Activated naive CD4-positive, alpha-beta T cell treated with anti-CD3 and anti-CD28 coated beads for 36 hours (primary cell): ENCODE measurements at places on chromosomes 7 and 10. TPM values are rescaled to one million over a fixed set of nuclear protein-coding genes. Genes with fewer than 3 reads are reported as not detected.
A peak's percentile ranks its signal among the peaks of the same experiment; 100 is the strongest.

The ERVW-1 gene
- total RNA-seq: not detected

The AOAH gene
- total RNA-seq: 0.67 TPM

The AFAP1L2 gene
- total RNA-seq: 0.98 TPM

The AKR1C4 gene
- not detected for total RNA-seq

GRCh38 chr10:3148994-3149393 lies 23.6 kb downstream of the PITRM1 start:
- DNase-seq: no peak

DNA sequence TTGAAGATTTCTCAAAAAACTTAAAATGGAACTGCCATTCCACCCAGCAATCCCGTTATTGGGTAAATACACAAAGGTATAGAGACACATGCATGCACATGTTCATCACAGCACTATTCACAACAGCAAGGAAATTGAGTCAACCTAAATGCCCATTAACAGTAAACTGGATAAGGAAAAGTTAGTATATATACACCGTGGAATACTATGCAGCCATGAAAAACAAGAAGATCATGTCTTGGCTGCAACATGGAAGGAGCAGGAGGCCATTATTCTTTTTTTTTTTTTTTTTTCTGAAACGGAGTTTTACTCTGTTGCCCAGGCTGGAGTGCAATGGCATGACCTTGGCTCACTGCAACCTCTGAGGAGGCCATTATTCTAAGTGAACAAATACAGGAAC lies 749.0 kb downstream of the MAGI2 start:
- DNase-seq: no peak

GRCh38 chr7:97982647-97983046 lies 7.3 kb downstream of the OCM2 start:
- DNase-seq: no peak

GRCh38 chr10:106189292-106189691 lies 975.2 kb downstream of the SORCS1 start:
- peak; percentile 48 for DNase-seq
